Cerebellum (tissue), 4 donors: ENCODE measurements at places on chromosomes 4 and X.

- DNase-seq = no peak
These were observed 248.4 kb upstream of the TTC29 start for GRCh38 chr4:147194114-147194513.

DNA sequence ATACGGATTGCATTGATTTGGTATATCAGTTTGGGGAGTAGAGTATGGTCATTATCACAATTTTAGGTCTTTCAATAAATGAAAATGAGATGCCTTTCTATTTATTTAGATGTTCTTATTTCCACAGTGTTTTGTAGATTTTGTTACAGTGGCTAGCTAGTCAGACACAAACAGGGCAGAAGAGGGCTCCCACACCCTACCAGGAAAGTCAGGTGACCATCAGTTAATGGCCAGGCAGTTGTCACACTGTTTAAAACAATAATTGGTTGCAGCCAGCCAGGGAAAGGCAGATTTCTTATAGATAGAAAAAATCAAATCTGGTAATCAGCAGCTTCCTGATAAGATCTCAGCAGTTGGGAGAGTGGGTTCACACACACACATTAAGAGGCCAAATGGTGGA is 57.2 kb downstream of the UGT2B17 start:
- no peak for DNase-seq

DNA sequence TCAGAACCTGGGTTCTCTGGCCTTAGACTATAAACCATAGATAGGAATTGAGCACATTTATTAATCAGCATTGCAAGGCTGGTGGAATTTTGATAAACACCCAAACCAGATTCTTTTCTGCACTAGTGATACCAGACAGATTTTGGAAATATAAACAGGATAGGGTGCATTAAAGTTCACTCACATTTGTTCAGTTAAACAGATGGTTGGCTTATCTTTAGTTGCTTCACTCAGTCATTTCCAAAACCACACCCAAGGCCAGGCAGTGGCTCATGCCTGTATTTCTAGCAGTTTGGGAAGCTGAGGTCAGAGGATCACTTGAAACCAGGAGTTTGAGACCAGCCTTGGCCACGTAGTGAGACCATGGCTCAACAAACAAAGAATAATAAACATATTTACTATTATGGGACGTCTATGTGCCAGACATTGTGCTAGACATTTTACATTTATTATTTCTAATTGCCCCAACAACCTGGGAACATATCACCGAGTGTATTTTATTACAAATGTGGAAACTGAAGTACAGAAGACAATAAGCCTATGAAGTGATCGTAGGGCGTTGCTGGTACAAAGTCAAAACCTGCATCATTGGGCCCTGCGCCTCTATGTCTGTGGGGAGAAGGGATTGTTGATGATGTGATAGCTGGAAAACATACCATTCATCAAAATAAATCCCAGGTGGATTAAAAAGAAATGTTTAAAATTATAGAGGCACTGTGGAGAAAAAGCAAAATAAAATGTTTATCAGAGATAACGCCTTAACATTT is 15.0 kb downstream of the ADD1 start:
- no peak for DNase-seq

DNA sequence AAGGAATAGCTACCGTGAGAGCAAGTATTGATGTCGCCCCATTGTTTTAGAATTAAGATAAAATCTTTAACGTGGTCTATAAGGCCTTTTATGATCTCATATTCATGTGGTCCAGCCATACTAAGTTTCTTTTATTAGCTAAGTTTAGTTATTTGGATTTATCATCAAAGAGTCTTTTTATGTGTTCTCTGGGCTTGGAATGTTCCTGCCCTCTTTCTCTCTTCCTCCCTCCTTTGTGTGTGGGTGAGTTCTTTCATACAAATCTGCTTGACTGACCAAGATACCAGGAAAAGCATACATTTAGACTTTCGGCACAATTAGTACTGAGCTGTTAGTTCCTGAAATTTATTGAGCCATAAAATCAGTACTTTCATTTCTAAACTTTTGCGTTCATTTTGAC is 11.3 kb downstream of the TDO2 start:
- DNase-seq = no peak

DNA sequence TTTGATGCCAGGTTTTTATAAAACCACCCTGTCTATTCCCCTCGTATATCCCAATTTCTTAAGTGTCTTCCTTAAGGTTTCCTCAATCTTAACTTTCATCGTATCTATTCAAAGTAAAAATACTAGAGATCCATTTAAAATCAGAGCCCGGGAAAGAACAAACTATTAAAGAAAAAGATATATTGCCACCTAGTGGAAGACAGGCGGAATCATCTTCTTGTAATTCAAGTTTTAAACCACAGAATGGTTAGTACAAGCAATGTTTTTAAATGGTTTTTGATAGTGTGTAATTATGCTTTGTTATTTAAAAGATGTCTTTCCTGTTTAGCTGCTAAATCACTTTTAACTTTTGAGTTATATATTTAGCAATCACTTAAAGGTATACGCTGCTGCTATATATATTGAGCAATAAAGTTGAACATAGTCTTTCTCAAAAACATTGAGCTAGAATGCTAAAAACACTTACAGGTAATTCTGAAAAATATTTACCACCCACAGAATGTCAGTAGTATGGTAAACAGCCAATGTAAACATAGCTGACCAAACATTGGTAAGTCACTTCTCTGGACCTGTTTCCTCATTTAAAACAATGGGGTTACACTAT is 18.2 kb downstream of the PRDM8 start:
- DNase-seq = peak; percentile 36

GRCh38 chr4:55075823-55076716 is 49.3 kb downstream of the KDR start:
- DNase-seq = no peak

- no peak for DNase-seq
These were observed 325.7 kb downstream of the TLL1 start for GRCh38 chr4:166198516-166199310.

- DNase-seq = no peak
These were observed 88.2 kb downstream of the CRMP1 start for GRCh38 chr4:5804656-5805055.

DNA sequence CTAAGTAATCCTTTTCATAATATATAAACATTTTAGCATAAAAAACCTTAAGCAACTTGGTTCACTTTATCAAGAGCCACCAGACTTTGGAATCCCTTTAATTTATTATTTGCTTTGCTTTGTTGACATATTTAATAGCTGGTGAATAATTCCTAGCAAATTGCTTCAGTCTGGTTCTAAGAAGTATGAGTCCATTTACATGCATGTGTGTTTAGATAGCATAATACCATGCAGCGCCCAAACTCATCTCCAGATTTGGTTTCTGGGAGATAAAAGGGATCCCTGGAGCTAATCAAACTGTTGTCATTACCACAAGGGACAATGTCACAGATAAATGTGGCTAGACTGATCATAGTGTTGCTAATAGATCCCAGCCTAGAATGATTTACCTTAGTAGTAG is 111.8 kb downstream of the TMEM144 start:
- no peak for DNase-seq

GRCh38 chrX:118187100-118187499 is 70.5 kb upstream of the KLHL13 start:
- no peak for DNase-seq

- DNase-seq = no peak
These were observed 19.5 kb downstream of the ZAR1 start for GRCh38 chr4:48509543-48509942.

GRCh38 chr4:16860516-16860915 is 37.9 kb downstream of the LDB2 start:
- no peak for DNase-seq

- DNase-seq = no peak
These were observed 38.2 kb upstream of the PLAC8 start for GRCh38 chr4:83152746-83153145.

GRCh38 chrX:29687687-29688086 is 527.7 kb upstream of the MAGEB2 start:
- no peak for DNase-seq

GRCh38 chrX:111337067-111337637 is 66.9 kb upstream of the CAPN6 start:
- DNase-seq = no peak

DNA sequence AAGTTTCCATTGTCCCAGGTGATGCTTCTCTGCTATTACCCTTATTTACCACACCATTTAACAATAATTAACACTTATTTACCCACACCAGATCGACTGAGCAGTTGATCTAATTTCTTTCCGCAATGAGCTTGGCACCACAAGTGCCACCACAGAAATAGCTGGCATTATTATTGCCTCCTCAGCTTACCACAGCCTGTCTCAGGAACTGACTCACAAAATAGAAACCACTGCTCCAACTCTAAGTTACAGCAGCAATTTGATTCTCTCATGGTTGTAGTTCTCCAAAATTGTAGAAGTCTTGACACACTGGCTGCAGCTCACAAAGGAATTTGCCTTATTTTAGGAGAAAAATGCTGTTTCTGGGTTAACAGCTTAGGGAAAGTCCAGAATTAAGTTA is 22.5 kb downstream of the ZNF721 start:
- DNase-seq = no peak

- DNase-seq = peak; percentile 55
These were observed 39.9 kb downstream of the FAM149A start for GRCh38 chr4:186144198-186144945.

DNA sequence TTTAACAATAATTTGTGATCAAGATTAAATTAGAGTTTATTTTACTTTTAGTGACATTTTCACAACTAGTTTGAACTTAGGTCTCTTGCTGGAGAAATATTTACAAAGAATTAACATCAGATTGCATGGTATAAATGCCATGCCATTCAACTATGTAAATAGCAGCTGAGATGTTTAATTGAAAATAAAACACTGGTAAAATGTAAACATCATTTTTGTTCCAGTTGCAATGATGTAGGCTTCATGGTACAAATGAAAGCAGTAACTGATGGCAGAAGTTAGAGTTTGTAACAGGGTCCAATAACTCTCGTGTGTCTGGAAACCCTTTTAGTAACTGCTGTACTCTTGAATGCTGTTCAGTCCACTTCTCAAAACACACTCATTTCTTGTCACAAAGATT is 43.7 kb upstream of the HAND2 start:
- no peak for DNase-seq

GRCh38 chr4:5618051-5618960 is 90.1 kb downstream of the EVC2 start:
- DNase-seq = no peak

DNA sequence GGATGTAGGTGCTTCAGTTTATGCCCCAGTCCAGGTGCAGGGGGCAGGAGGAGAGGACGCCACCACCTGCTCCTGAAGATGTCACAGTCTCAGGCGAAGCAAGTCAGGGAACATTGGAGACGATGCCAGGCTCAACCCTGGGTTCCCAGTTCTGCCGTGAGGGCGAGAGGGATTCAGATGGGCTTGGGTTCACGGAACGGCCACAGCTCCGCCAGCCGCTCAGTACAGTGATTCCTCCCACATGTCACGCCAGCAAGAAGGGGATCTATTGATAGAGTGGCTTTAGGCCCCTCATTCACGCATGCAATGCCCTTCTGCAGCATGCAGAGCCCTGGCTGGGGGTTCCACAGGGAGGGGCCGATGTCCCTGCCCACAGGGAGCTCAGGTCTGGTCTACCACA is 34.2 kb downstream of the ADRA2C start:
- no peak for DNase-seq

- DNase-seq = no peak
These were observed 289.7 kb upstream of the GRID2 start for GRCh38 chr4:92014067-92014466.

DNA sequence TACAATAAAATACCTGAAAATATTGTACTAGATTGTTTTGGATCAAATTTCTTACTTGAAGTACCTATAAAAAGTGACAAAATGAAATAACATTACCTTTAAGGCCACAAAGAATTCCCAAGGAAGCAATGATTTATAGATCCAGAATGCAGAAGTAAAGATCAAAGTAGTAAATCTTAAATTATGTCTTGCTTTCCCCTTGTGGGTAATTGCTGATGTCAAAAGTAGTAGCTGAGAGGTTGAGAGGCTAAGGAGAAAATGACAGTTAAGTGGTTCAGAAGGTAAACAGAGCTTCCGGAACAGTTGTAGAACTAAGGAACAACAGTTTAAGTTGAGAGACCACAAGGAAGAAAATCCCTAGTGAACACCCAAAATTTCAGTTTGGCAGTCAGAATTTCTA is 358.3 kb downstream of the GABRG1 start:
- DNase-seq = no peak

- DNase-seq = no peak
These were observed 127.0 kb upstream of the ETNPPL start for GRCh38 chr4:108889696-108890483.

DNA sequence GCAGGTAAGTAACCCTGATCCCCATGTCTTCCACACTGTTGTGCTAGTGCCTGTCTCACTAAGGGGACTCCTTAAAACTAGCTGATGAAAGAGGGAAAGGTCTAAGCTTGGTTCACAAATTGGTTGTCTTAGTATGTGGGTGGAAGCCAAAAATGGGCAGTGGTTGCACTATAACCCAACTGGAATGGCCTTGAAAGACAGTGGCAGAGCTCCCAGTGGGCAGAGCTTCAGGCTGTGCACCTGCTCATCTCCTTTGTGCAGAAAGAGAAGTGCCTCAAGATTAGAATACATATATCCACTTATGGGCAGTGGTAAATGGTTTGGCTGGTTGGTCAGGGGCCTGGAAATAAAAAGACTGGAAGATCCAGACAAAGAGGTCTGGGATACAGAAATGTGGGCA is 7.2 kb downstream of the SYN1 start:
- no peak for DNase-seq

- DNase-seq = peak; percentile 26
These were observed 355 bp downstream of the GRID2 start for GRCh38 chr4:92304121-92304520.

DNA sequence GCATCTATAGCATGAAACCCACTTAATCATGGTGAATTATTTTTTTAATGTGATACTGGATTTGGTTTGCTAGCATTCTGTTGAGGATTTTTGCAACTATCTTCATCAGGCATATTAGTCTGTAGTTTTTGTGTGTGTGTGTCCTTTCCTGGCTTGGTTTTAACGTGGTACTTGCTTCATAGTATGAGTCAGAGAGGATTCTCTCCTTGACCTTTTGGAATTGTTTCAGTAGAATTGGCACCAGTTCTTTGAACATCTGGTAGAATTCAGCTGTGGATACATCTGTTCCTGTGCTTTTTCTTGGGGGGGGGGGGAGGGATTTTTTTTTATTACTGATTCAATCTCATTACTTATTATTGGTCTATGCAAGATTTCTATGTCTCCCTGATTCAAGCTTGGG is 232.0 kb upstream of the KLF8 start:
- DNase-seq = no peak

GRCh38 chr4:94341481-94342370 is 910 bp downstream of the HPGDS start:
- no peak for DNase-seq

GRCh38 chr4:19776021-19776459 is 475.7 kb upstream of the SLIT2 start:
- no peak for DNase-seq

DNA sequence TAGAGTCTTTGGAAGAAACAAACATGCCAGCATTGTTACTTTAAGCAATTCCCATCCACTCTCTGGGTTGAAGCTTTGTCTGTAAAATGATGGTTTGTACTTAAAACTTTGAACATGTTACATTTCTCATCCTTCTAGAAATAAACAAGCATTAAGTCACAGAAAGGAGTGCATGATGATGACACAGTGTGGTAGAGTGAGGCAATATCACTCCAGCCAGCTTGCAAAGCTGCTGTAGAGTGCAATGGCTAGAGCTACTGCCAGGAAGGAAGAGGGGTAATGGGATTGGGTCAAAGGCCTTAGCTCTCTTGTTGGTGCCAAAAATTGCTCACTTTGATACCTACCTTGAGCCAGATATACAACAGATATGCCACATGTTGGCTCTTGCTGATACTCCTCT is 12.3 kb upstream of the ENOX2 start:
- DNase-seq = no peak

GRCh38 chr4:86098691-86099090 is 261.2 kb downstream of the MAPK10 start:
- no peak for DNase-seq
